Activated naive CD4-positive, alpha-beta T cell treated with anti-CD3 and anti-CD28 coated beads, Interleukin-2, amount 10 ng/mL, durations not matched to agents 7 days and 5 days (primary cell): ENCODE measurements at places on chromosomes 11 and 22.

DNA sequence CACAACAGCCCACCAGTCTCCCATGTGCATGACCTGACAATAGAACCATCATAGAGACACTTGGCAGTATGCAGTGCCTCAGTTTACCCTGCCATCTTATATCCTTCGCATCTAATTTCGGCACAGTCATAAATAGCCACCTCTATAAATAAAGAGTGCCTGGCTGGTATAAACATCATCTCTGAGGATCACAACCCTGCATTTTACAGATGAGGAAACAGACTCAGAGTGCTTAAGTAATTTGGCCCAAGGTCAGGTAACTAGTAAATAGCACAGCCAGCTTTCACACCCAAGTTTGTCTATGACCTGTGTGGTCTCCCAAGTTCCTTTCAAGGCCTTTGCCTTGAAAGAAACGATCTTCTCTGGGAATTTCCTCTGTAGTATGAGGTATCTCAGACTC lies 44.6 kb downstream of the CYB5R2 start:
- no peak for DNase-seq

DNA sequence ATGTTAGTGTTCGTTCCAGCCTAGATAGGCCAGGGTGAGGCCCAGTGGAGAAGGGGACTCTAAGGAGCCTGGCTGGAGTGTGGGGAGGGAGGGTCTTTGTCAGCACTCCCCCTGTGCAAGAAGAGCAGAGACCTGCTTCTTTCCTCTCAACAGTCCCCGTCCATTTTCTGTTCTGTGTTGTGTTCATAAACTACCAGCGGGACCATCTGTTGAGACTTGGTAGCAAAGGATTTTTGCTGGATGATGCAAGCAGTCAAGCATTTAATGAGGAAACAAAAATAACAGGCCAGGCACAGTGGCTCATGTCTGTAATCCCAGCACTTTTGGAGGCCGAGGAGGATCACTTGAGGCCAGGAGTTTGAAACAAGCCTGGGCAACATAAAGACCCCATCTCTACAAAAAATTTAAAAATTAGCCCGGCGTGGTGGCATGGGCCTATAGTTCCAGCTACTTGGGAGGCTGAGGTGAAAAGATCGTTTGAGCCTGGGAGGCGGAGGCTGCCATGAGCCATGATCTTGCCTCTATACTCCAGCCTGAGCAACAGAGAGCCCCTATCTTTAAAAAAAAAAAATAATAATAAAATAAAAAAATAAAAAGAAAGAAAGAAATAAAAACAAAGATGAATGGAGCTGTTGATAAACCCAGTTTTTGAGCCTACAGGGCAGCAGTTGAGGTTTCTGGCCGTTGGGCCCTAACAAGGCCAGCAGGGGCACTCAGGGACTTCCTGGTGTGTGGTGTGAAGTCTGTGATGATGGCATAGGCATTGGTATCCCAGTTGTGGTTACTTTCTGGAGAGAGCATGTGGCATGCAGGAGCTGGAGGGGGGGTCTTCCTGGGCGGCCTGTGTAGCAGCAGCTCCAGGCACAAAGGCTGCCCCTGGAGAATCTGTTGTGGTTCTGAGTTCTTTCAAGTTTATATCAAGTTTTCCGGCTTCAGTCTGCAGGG lies 1.7 kb upstream of the TXNRD2 start:
- no peak for DNase-seq

DNA sequence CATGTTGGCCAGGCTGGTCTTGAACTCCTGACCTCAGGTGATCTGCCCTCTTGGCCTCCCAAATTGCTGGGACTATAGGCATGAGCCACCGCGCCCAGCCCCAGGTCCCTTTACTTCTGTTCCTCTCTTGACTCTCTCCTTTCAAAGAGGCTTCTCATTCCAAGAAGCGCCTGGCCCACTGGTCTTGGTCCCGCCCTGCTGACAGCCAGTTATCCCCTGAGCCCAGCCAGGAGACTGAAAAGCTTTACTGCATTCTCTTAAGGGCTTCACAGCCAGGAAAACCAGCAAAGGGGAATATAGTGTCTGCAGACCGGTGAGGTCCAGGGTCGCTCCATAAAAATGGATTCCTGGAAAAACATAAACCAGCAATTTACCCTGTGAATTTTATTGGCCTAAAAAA lies 68.3 kb downstream of the NFAM1 start:
- DNase-seq: no peak

- no peak for DNase-seq
Observed at GRCh38 chr11:112345706-112346105, 85.0 kb upstream of the PLET1 start.

DNA sequence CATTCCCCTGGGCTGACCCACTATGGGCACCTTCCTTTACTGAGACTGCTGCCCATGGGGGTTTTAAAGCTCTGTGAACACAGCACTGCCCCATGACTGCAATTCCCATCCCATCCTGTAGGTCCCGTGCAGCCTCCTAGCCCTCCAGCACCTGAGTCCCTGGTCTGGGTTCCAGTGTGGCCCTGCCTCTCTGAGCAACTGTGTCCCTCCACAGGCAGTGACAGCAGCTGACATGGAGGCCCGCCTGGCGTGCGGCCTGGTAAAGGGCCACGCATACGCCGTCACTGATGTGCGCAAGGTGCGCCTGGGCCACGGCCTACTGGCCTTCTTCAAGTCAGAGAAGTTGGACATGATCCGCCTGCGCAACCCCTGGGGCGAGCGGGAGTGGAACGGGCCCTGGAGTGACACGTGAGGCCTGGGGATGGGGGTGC lies 12.6 kb downstream of the OMP start:
- DNase-seq: no peak

GRCh38 chr11:22190827-22191463 lies 1.9 kb upstream of the ANO5 start:
- no peak for DNase-seq

GRCh38 chr22:48539261-48539660 lies 1288.4 kb downstream of the BRD1 start:
- no peak for DNase-seq

GRCh38 chr11:21572210-21572609 lies 620.7 kb upstream of the ANO5 start:
- no peak for DNase-seq

GRCh38 chr22:19062139-19062942 lies 59.9 kb downstream of the DGCR2 start:
- no peak for DNase-seq

- no peak for DNase-seq
Observed at GRCh38 chr11:27184458-27185312, 144.1 kb downstream of the BBOX1 start.

GRCh38 chr11:2128130-2128510 lies 11.1 kb downstream of the IGF2 start:
- DNase-seq: no peak

DNA sequence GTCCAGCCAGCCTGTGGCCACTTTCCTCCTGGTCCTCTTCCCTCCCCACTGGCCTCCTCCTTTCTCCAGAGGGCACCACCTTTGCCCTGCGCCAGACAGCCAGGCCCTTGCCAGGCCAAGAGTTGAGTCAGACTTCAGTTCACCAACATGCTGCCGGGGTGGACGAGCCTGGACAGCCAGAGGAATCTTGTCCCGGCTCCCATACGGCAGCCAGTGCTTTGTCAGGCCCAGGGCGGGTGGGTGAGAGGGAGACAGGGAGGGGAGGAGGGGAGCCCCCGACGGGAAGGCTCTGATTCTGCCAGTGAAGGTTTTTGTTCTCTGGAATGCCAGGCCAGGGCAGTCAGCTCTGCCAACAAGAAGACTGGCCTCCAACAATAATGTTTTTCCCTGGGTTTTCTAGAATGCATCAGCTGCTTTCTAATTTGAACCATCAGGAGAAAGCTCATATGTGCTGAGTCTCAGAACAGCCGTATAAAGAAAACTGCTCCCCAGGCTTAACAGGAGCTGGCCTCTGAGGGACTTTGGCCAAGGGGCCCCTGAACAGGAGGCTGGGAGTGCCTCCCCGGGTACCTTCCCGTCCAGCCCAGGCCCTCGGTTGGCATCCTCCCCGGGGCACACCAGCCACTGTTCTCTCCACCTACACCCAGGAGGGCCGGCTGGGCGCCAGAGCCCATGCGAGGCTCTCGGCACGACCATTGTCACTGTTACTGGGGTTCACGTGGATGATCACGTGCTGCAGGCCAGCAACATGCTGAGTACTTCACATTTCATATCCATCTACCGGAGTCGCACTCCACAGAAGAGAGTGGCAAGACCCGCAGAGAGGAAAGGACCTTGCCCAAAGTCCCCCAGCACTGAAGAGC lies 28.6 kb downstream of the LIF start:
- DNase-seq: no peak

DNA sequence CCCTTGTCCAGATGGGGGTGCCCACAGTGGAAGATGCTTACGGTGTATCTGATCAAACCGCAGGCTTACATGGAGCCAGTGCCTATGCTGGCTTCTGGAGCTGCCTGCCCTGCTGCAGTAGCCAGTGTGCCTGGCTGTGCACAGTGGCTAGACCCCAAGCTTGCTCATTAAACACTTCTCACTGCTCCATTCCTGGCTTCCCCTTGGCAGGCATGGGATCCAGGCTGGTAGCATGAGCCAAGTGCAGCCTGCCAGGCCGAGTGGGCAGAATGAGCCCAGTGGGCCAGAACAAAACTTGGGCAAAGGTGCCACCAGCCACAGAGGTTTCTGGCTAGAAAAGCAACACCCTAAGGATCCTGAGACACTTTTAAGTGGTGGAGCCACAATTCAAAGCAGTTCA lies 55.4 kb upstream of the B3GNT6 start:
- DNase-seq: no peak

GRCh38 chr11:20337526-20338154 lies 25.9 kb upstream of the HTATIP2 start:
- DNase-seq: peak; percentile 22

DNA sequence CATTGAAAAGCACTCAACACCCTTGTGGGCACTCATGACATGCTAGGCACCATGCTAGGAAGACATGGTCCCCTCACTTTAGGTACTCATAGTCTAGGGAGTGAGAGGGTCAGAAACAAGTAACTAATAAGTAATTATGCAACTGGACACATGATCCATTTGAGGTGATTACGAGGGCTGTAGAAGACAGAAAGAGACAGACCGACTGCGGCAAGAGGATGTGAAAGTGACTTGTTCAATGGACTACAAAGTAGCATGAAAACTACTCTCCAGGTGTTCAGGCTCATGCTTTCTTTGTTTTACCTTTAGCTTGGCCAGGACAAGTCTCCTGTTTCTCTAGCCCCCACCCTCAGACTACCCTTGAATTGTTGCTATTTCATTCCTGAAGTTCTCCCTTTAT lies 310.8 kb upstream of the SORL1-AS1 start:
- no peak for DNase-seq

DNA sequence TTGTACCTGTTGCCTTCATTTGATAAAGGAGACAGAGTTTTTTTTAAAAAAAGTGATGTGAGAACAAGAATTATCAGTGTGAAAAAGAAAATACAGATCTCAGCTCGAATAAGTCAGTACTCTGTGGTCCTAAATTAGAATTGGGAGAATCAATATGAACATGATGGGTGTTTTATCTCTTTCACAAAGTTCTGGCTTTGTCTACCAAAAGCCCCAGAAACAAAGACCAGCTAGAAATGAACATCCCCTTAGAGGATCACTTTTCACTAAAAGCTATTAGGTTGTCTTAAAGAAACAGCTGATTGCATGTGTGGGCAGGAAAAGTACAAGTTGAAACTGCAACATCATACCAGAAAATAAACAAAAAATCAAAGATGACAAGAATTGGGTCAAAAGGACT lies 8.4 kb upstream of the ST14 start:
- no peak for DNase-seq

- no peak for DNase-seq
Observed at GRCh38 chr22:31400023-31400397, 606 bp downstream of the DRG1 start.

- no peak for DNase-seq
Observed at GRCh38 chr11:37657645-37658044, 1059.6 kb upstream of the RAG2 start.

DNA sequence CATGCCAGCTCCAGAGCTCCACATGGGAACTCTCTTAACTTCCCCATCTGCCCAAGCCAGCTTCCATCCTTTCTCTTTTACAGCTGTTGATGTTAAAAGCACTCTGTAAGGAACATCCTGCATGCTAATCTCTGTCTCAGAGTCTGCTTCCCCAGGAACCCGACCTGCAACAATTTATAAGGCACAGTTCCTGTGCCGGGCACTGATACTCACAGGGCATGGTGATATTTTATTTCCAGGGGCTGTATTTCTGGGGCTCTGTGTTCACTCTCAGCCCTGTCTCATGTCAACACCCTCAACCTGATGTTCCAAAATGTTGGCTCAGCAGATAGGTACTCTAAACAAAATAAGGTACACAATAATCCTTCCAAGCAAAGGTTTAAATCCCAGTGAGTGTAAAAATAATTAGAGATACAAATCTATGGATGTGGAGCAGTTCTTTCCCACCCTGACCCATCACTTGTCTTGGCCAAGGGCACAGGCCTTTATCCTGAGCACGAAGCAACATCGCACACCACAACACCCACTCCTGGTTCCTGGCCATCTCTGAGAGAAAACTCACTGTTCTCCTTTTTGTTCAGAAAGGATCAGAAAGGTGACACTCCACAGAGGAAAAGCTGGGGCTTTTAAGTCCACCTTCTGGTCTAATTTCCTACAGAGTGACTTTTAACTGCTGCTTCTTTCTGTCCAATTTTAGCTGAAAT lies 44.8 kb upstream of the C11orf87 start:
- DNase-seq: no peak

- DNase-seq: no peak
Observed at GRCh38 chr22:49266561-49267519, 560.8 kb downstream of the BRD1 start.

GRCh38 chr11:11810764-11811726 lies 30.7 kb upstream of the USP47 start:
- DNase-seq: no peak

DNA sequence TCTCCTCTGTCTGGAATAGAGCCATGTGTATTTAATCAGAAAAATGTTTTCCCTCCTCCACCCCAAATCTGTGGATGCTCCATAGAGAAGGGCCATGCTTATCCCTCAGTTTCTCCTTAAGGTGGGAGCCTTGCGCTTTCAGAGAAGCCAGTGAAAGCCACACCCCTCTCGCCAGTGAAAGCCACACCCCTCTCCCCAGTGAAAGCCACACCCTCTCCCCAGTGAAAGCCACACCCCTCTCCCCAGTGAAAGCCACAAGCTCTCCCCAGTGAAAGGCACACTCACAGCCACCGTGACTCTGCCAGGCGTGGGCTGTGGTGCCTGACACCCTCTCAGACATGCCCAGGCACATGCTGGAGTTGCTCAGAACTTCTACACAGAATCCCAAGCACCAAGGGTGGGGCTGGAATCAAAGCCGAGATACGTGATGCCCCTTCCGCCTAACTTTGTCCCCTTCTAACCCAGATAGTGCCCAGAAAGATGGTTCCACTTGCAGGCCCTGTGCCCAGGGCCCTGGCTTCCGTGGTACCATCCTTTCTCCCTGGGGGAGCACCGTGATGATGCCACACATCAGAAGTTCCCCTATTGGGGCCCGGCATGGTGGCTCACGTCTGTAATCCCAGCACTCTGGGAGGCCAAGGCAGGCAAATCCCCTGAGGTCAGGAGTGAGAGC lies 16.5 kb upstream of the PRR5 start:
- peak; percentile 87 for DNase-seq
